Retina (tissue), 1 donor: ENCODE measurements at places on chromosomes 4 and X.
A peak's percentile ranks its signal among the peaks of the same experiment; 100 is the strongest.

- DNase-seq, result no peak
Observed at GRCh38 chr4:164779080-164779479, 25.1 kb downstream of the SMIM31 start.

- DNase-seq, result no peak
Observed at GRCh38 chr4:88134536-88135355, 23.7 kb downstream of the ABCG2 start.

GRCh38 chrX:112630187-112630586 is 49.6 kb downstream of the LHFPL1 start:
- DNase-seq, result no peak

- DNase-seq, result no peak
Observed at GRCh38 chr4:122793811-122794210, 32.8 kb upstream of the FGF2 start.

- peak; percentile 84 for DNase-seq
Observed at GRCh38 chr4:145936997-145937901, 1.4 kb downstream of the ZNF827 start.

DNA sequence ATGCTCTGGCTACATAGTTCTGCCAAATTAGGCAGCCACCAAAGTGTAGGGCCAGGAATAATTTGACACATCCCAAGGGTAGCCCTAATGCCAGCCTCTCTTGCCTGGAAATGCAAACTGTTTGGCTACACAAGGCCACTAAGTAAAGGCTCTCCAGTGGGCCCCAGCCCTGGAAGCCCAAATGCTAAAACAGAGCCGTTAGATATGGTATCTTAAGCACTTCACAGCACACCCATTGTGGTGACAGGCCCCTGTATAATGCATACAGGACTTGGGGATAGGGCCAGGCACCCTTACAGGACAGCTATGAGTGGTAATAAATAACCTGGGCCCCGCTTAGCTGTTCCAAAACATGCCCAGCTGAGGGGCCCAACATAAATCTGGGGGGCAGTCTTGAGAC is 623.9 kb downstream of the BCOR start:
- no peak for DNase-seq

- no peak for DNase-seq
Observed at GRCh38 chr4:124032035-124032434, 635.4 kb downstream of the SPRY1 start.

DNA sequence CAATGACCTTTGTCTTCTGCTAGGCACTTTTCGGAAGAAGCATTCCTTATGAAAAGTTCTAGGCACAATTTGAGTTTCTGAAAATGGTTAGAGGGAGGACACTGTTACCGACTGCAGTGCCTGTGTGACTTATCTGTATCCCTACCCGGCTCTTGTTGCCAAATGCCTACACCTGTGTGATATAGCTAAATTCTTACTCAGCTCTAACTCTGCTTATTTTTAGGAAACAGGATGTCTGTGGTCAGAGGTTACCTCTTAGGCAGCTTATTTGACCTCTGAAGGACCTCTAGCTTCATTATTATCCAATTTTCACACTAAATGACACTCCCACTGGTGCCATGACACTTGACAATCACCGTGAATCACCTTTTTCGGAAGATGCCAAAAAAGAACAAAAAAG is 561.1 kb upstream of the SMIM31 start:
- no peak for DNase-seq

DNA sequence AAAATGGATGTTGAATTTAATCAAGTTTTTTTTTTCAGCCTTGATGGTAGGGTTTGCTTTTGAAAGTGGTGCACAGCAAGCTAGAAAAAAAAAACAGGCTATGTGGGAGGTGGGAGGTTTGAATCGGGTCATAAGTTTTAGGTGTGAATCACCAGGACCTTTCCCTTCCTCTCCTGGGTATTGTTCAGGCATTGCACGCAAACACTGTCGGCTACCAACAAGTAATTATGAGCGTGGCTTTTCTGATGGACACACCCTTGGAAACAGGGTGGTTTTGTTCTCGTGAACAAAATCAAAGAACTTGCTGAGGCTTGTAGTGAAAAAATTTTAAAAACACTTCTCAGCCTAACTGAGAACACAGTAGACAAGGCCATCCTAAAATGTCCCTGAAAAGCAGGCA is 18.1 kb downstream of the PIR start:
- DNase-seq, result no peak

- no peak for DNase-seq
Observed at GRCh38 chr4:163447481-163447880, 26.1 kb downstream of the TKTL2 start.

GRCh38 chr4:95048296-95048695 is 290.5 kb downstream of the BMPR1B start:
- no peak for DNase-seq

DNA sequence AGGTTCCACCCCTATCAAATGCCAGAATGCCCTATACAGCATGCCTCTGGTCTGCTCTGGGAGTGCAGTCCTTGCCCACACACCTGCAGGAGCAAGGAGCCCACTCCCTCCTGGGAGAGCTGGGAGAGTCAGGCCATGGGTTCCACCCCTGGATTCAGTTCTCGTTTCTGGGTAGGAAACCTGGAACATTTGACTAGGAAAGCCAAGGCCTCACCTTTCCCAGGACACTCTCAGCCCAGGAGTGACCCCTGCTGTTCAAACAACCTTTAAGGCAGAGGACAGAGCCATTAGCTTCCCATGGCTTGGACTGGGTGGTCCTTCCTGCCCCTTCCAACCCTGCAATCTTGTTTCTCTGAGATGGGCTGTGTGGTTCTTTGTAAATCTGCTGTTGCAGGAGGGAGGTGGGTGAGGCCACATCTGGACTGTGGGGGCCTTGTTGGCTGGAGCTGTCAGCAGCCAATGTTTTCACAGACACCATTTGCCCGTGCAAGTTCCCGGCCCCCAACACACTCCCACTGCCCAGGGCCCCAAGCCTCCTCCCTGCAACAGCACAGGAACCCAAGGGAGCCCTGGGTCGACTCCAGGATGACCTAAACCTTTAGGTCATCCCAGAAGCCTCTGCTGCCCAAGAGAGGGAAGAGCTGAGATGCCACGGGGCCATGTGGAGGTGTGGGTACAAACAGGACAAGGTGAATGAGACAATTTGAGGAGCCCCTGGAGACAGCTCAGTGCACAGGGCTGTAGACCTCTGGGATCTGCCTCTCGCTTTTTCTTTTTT is 104.4 kb downstream of the PJA1 start:
- DNase-seq, result peak; percentile 51

- DNase-seq, result no peak
Observed at GRCh38 chr4:147791865-147792264, 60.0 kb downstream of the ARHGAP10 start.

- no peak for DNase-seq
Observed at GRCh38 chrX:114924423-114924822, 93.0 kb downstream of the IL13RA2 start.

DNA sequence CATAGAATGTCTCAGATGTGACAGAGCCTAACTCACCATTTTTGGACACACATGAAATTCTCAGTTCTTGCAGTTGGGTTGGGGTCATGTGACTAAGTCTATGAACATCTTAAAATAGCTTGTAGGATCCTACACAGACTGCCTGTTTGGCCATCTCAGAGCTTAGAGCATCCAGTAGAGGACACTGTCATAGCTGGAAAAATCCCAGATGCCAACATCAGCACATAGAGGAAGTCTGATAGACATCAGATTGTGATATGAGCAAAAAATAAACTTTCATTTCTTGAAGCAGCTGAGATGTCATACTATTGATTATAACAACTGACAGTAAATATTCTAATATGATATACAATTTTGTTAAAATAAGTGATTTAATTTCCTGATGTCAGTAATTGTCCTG is 207.1 kb downstream of the TRAM1L1 start:
- DNase-seq, result no peak

- no peak for DNase-seq
Observed at GRCh38 chr4:10872833-10873517, 188.4 kb upstream of the CLNK start.

GRCh38 chr4:168841000-168841671 is 168.9 kb downstream of the CBR4 start:
- DNase-seq, result no peak

GRCh38 chr4:866761-867390 is 40.9 kb upstream of the CPLX1 start:
- DNase-seq, result no peak

GRCh38 chrX:103536071-103536470 is 16.8 kb upstream of the RAB40A start:
- no peak for DNase-seq

- no peak for DNase-seq
Observed at GRCh38 chr4:65773636-65774035, 103.3 kb upstream of the EPHA5 start.

DNA sequence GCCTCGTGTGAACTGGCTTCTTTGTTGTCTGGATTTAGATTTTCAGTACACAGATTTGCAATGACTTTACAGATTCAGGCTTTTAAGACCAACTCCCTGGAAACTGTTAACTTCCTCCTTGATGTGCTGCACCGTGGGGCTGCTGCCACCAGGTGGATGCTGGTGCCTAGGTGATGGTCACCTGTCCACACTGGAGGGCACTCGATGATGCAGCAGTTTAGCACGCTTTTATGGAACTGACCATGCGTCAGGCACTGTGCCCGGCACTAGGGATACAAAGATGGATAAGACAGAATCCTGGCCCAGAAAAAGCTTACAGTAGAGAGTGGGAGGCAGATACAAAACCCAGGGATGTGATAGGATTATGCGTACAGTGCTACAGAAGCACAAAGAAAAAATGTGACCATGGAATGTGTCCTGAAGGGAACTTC is 180.7 kb downstream of the CEP135 start:
- DNase-seq, result no peak

GRCh38 chrX:110568441-110568840 is 209.8 kb downstream of the RTL9 start:
- peak; percentile 23 for DNase-seq

GRCh38 chr4:121221608-121222007 is 57.5 kb upstream of the TNIP3 start:
- DNase-seq, result no peak

GRCh38 chr4:159496248-159496647 is 393.4 kb downstream of the RAPGEF2 start:
- no peak for DNase-seq

GRCh38 chr4:20383969-20384368 is 132.3 kb downstream of the SLIT2 start:
- DNase-seq, result no peak

DNA sequence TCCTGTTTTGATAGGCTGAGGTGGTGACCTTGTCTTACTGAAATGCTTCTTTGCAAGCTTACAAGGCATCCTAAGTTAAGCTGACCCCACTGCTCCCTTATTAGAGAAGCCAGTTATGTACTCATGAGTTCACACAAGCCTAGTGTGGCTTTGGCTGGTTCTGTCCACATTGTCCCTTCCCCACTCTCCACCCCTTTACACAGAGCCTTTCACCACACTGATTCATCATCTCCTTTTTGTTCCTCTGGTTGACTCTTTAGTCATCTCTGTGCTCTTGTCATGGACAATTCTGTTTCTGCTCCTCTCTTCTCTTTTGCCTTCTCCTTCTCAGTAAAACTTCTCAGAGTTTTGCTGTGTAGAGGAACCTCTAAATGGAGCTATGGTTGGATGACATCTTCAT is 4.9 kb downstream of the CHRNA9 start:
- no peak for DNase-seq

GRCh38 chrX:149829751-149830191 is 48.0 kb downstream of the MAGEA9 start:
- no peak for DNase-seq

GRCh38 chrX:12489341-12489740 is 301.9 kb upstream of the PRPS2 start:
- DNase-seq, result no peak

- no peak for DNase-seq
Observed at GRCh38 chrX:39574178-39574577, 523.6 kb downstream of the BCOR start.

DNA sequence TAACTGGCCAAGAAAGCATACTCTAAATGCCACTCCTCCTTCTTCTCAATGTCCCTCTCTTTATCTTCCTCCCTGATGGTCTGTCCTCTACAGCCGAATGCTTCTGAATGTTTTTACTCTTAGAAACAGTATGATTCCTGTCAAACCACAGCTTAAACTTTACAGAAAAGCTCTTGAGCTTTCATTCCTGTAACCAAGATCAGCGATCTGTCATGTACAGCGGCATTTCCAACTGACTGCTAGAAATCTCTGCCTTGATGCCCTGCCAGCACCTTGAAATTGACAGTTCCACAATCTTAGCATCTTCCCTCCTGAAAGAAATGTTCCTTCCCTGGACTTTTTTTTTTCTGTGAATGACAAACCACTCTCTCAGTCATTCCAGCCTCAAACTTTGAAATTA is 11.5 kb upstream of the GATB start:
- no peak for DNase-seq

GRCh38 chr4:56979421-56980072 is 851 bp downstream of the POLR2B start:
- DNase-seq, result peak; percentile 17

GRCh38 chr4:54155936-54156335 is 56.0 kb downstream of the GSX2 start:
- no peak for DNase-seq

GRCh38 chrX:38435130-38435529 is 82.7 kb downstream of the OTC start:
- DNase-seq, result no peak

DNA sequence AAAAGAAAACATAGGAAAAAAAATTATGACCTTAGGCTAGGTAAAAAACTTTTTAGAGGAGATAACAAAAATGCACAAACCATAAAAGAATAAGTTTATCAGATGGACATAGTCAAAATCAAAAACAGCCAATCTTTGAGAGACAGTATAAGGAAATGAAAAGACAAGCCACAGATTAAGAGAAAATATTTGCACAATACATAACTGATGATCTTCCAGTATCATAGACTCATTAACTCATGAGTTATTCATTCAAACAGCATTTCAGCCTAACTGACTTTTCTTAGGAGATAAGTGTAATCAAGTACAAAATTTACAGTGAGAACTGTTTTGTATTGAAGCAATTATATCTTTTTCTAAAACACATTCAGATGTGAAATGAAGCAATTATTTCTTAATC is 183.8 kb downstream of the FBXO8 start:
- no peak for DNase-seq

DNA sequence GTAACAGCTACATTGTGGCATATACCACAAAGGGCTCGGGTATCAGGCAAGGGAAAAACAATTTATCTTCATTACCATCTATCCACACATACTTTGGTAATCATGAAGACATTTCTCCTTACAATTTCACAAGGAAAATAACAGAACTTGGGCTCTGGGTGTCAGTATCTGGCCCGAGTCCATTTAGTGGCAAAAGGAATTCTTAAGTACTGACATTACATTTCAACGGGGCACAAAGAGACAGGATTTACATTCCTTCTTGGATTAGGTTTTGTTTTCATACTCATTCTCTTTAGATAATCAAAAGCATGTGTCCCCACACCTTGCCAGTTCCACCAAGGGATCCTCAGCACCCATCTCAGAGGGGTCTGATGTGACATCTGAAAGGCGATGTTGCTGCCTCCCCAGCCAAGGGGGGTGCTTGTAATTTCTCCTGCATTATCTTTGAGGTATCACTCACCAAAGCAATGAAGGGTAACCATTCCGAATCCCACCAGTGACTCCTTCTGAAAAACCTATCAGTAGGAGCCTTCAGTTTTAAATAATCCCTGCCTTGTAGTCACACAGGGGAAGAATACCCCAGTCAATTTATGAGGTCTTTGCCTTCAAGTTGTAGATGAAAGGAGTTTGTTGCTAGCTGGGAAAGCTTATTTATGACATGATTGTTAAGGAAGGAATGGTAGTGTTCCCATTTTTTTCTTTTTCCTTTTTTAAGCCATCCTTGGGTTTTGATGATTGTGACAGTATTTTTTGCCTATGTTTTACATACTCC is 118.6 kb downstream of the PALLD start:
- DNase-seq, result no peak

GRCh38 chrX:10935501-10935900 is 175.6 kb upstream of the HCCS start:
- no peak for DNase-seq

- no peak for DNase-seq
Observed at GRCh38 chr4:168886351-168886750, 123.7 kb downstream of the CBR4 start.
